ENCODE measurements at places on chromosomes 3 and 15.
A peak's percentile ranks its signal among the peaks of the same experiment; 100 is the strongest.

DNA sequence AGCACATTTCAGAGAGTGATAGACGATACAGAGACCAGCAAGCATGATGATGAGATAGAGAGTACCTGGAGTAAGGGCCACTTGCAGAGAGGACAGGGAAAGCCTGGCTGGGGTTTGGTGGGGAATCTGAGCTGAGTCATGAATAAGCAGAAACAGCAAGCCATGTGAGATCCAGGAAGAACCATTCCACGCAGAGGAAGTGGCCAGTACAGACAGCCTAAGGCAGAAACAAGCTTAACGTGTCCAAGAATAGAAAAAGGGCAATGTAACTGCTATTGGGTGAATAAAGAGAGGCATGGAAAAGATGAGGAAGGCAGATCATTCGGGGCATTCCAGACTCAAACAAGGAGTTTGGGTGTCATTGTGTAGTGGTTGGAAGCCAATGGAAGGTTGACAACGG, 816.3 kb upstream of the CFAP20DC start:
- no peak for DNase-seq

DNA sequence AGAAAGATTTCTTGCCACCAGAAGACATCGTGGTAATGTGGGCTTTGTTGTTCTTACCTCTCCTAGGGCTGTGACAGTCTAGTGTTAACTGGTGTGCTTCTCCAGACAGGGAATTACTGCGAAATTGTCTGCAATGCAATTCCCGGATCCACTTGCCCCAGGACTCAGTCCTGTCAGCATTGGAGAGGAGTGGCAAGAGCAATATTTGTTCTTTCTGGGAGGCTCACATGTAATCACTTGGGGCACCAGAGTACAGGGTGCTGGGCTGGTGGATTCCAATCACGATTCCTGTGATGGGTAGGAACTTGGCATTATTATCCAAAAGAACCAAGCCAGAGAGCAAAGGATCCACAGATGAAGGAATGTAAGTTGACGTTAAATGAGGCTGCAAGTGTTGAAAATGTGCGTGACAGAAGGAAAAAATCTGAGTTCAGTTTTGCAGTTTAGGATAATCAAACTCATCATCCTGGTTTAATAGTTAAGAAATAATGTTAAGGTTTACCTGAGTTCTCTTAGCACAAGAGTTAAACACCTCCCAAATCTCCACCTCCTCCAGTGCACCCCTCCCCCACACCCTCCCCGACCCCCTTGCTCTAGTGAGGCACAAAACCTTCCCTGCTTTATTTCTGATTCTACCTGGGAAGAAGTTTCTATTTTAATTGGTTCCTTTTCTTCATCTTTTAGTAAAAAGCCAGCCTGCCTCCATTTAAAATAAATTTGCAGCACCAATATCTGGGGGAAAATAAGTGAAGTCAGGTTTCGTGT, 79.2 kb downstream of the GMPS start:
- DNase-seq = no peak

DNA sequence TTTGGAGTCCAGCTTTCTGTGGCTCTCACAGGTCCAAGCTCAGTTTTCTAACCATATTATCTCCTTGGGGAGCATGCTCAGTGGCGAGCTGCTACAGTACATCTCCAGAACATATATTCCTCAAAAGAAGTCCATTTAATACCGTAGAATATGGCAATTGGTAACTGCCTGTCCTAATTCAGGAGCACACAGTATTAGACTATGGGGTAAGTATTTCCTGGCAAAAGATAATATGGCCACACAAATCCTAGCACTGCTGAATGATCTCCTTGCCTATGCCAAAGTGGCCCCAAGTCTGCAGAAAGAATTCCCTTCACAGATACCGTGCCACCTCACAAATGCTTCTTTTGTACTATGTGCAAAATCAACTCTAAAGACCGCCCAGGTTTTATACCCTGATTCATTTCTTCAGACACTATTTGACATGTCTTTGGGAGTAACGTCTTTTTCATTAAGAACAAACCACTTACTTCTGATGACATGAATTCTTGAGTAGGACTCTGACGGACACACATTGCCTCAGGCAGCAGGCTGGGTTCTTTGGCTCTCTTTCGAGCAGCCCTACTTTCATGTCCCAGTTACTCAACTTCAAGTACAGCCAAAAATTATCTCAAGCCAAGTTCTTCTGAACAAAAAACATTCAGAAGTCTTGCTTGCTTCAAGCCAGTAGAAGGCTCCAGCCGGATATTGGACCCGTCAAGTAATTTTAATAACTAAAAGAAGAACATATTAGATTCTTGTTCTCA, 368.3 kb upstream of the DCBLD2 start:
- no peak for DNase-seq

DNA sequence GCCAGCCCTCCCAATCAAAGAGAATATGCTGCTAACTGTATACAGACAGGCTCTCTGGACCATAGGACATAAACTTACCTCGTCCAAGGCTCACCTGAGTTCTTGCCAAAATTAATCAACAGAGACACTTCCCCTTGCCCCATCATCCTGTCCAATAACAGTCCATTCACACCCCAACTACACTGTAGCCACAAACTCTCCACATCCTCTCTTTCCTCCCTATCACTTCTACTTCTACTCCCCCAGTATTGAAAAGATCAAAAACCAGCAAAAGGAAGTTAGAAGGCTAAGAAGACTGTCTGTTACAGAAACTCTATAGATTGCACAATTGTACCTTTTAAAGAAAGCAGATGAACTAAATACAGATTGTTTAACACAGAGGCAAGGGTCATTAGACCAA, 133.5 kb upstream of the STT3B start:
- peak; percentile 85 for DNase-seq

DNA sequence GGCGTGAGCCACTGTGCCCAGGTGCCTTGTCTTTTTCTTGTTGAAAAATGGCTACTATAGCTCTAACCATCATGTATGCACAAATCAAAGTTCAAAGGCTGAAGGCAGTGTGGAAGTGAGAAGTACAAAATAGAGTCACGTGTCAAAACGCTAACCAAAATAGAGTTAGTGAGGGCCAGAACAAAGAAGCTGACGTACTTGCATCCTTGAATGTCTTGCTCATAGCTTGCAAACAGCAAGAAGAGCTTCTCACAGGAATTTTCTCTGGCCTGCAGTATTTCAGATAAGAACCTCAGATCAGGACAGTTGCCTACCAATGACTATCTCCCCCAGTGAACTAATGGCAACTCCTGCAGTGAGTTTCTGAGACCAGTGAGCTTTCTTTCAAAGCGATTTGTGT, 713.5 kb downstream of the GRM7 start:
- DNase-seq = no peak

DNA sequence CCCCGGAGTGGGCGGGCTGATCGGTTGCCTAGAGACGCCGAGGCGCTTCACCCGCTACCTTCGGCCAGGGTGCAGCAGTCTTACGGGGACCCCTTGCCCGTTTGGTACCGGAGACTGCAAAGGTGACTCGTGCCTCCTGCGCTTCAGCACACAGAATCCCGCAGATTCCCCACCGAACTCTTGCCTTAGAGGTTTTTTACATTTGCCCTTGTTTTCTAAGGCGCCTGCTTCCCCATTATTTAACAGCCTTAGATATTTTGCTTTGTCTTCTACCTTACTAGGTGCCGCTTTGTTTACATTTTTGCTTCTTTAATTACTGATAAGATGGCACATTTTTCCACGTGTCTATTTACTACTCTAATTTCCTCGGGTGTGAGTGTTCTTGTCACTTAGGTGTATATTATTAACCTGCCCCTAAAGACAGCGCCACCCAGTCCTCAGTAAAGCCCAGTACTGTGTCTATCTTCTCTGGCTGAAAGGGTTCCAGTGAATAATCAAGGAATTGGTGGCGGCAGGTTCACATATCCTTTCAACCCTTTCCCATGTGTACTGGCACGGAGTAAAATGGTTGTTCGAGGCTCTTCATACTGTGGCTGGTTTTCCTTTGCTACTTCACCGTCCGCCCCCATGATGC, 573 bp upstream of the CEP152 start:
- DNase-seq = no peak

Data from Jurkat, Clone E6-1 (cell line).